ENCODE measurements at places on chromosomes 13 and 19. TPM values are rescaled to one million over a fixed set of nuclear protein-coding genes. Genes with fewer than 3 reads are reported as not detected.

- H3K27me3 ChIP-seq = no peaks in the 10 kb centered on the region
- H3K27ac ChIP-seq = no peak overlapping the region
- no peaks in the 10 kb centered on the region for H3K36me3 ChIP-seq
- H3K4me3 ChIP-seq = no peak overlapping the region
- H3K4me1 ChIP-seq = no peaks in the 10 kb centered on the region
These were observed 78.5 kb upstream of the PCDH8 start for GRCh38 chr13:52926971-52927370.

- DNase-seq = no peak
- no peaks in the 10 kb centered on the region for H3K27me3 ChIP-seq
- H3K4me3 ChIP-seq = no peak overlapping the region
- no peaks in the 10 kb centered on the region for H3K36me3 ChIP-seq
These were observed 26.6 kb upstream of the SLC35E1 start for GRCh38 chr19:16598848-16599247.

DNA sequence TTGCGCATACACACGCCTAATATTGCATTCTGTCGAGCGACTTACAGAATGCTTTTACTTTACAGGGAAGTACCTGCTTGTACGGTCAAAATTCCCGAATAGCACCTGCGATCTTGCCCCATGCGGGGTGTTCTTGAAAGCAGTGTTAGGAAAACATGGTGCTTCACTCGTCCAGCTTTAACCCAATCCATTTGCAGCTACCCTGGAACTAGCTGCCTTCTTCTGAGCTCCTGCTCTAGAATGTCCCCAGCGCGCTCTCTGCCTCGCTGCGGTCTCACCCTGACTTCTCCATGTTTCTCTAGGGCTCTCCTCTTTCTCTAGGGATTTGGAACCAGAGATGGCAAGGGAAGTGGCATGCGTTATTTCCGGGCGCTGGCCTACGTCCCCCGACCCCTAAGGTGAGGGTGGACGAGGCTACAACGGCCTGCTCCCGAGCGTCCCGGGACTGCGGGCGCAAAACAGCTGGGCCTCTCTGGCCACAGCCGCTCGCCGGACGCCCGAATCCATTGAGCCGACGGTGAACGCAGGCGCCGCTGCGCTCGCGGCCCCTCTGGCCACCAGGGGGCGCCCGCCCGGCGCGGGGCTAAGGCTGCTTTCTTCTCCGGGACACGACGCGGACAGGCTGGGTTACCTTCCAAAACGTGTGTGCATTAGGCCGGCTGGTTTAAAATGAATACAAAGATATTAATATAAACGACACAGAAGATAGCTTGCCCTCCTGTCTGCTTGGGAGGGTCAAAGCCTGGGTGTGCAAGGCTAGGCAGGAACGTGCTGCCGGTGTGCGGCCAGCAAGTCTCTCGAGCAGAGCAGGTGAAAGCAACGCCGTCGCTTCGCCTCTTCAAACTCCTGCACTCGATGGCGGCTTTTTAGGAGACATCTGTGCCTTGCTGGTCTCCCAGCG, 1.8 kb upstream of the SPRY2 start:
- no peaks in the 10 kb centered on the region for H3K36me3 ChIP-seq
- H3K27me3 ChIP-seq = no peaks in the 10 kb centered on the region
- H3K27ac ChIP-seq = peak overlapping the region; percentile 95
- H3K4me3 ChIP-seq = peak overlapping the region; percentile 40

- no peaks in the 10 kb centered on the region for H3K4me1 ChIP-seq
- no peak overlapping the region for H3K4me3 ChIP-seq
- H3K27me3 ChIP-seq = no peaks in the 10 kb centered on the region
These were observed 3.5 kb downstream of the KCNN4 start for GRCh38 chr19:43777163-43777695.

DNA sequence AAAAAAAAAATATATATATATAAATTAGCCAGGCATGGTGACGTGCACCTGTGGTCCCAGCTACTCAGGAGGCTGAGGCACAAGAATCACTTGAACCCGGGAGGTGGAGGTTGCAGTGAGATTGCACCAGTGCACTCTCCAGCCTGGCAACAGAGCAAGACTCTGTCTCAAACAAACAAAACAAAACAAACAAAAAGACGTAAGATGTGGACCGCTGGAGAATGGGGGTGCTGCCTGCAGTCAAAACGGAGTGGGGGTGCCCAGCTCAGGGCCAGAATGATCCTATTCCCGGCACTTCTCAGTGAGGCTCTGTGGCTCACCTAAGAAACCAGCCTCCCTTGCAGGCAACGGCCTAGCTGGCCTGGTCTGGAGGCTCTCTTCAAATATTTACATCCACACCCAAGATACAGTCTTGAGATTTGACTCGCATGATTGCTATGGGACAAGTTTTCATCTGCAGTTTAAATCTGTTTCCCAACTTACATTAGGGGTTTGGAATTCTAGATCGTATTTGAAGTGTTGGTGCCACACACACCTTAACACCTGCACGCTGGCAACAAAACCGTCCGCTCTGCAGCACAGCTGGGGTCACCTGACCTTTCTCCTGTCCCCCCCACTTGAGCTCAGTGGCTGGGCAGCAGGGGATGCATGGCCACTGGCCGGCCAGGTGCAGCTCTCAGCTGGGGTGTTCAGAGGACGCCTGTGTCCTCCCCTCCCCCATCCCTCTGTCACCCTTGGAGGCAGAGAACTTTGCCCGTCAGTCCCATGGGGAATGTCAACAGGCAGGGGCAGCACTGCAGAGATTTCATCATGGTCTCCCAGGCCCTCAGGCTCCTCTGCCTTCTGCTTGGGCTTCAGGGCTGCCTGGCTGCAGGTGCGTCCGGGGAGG, at the start of gene F7:
Gene F7 (plus strand): TSS at position 760 of the 889 bp plus-strand sequence. CDS start 51 bp downstream, at position 811.
- H3K4me3 ChIP-seq = no peak within 1 kb of the TSS
- H3K27me3 ChIP-seq = peaks cover 7% of the 10 kb centered on the region
- no peak within 1 kb of the TSS for H3K27ac ChIP-seq
- H3K36me3 ChIP-seq = no peaks in the 10 kb centered on the region
- no peaks in the 10 kb centered on the region for H3K4me1 ChIP-seq

- no peaks in the 10 kb centered on the region for H3K27me3 ChIP-seq
- peak; percentile 40 for DNase-seq
- H3K4me3 ChIP-seq = no peak overlapping the region
- no peak overlapping the region for H3K27ac ChIP-seq
- no peaks in the 10 kb centered on the region for H3K36me3 ChIP-seq
These were observed 54.1 kb downstream of the DNAJC15 start for GRCh38 chr13:43077461-43077860.

- H3K27ac ChIP-seq = no peak overlapping the region
- H3K27me3 ChIP-seq = no peaks in the 10 kb centered on the region
- DNase-seq = peak; percentile 12
- no peak overlapping the region for H3K4me3 ChIP-seq
- H3K4me1 ChIP-seq = no peaks in the 10 kb centered on the region
These were observed 10.4 kb downstream of the SETDB2 start for GRCh38 chr13:49454388-49455006.

- peaks cover 8% of the 10 kb centered on the region for H3K4me1 ChIP-seq
- H3K4me3 ChIP-seq = no peak overlapping the region
- no peak overlapping the region for H3K27ac ChIP-seq
- H3K27me3 ChIP-seq = no peaks in the 10 kb centered on the region
- H3K36me3 ChIP-seq = no peaks in the 10 kb centered on the region
These were observed 185.7 kb downstream of the ABCC4 start for GRCh38 chr13:95115525-95115924.

GRCh38 chr13:100895651-100896050, 221.1 kb upstream of the TMTC4 start:
- H3K27me3 ChIP-seq = no peaks in the 10 kb centered on the region
- no peak for DNase-seq
- H3K27ac ChIP-seq = no peak overlapping the region
- H3K4me1 ChIP-seq = no peaks in the 10 kb centered on the region

DNA sequence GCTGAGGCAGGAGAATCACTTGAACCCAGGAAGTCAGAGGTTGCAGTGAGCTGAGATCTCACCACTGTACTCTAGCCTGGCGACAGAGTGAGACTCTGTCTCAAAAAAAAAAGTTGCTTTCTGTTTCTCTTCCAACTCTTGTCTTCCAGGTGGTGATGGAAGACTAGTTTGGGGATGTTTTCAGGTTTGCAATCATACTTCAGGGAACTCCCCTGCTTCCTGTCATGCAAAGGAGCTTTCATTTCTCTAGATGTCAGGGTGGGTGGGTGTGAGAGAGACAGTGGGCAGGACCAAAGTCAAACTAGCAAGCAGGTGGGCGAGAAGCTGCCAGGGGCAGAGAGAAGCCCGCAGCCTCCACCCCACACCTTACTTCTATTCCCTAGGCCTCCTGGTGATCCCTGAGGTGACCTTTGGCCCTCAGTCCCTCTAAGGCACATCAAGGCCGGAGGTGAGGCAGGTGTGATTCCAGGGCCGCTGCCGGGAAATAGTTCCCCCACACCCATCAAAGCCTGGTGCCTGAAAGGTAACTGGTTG, 25.7 kb downstream of the CCNE1 start:
- no peak overlapping the region for H3K4me3 ChIP-seq
- peaks cover 14% of the 10 kb centered on the region for H3K27me3 ChIP-seq
- no peaks in the 10 kb centered on the region for H3K36me3 ChIP-seq
- no peak for DNase-seq
- peaks cover under 1% of the 10 kb centered on the region for H3K4me1 ChIP-seq

DNA sequence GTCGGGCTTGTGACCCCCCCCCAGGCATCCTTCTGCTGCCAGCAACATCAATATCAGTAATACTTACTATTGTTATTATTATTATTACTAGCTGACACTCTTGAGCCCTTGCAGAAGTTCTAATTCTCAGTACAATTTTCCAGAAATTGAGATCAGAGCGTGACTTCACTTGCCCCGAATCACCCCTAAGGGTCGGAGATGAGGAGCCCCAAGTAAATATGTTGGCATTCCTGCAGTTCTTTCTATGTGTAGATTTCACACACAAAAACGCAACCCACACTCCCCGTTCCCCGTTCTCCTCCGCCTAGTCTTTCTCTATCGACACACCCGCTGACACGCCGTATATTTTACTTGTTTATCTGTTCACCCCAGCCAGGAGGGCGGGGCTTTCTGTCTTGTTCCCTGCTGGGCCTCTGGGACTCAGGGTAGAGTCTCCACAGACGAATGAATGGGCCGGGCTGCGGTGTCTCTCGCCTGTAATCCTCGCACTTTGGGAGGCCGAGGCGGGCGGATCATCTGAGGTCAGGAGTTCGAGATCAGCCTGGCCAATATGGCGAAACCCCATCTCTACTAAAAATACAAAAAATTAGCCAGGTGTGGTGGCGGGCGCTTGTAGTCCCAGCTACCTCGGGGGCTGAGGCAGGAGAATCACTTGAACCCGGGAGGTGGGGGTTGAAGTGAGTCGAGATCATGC, 14.7 kb downstream of the TLE5 start:
- H3K4me3 ChIP-seq = no peak overlapping the region
- H3K27me3 ChIP-seq = no peaks in the 10 kb centered on the region
- DNase-seq = peak; percentile 97
- H3K4me1 ChIP-seq = no peaks in the 10 kb centered on the region

DNA sequence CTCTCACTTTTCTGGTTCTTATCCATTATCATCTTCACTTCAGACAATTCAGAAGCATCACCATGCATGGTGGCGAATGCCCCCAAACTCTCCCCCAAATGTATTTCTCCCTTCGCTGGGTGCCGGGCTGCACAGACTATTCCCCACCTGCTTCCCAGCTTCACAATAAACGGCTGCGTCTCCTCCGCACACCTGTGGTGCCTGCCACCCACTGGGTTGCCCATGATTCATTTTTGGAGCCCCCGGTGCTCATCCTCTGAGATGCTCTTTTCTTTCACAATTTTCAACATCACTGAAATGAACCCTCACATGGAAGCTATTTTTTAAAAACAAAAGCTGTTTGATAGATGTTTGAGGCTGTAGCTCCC, 2.8 kb upstream of the F10 start:
- H3K36me3 ChIP-seq = no peaks in the 10 kb centered on the region
- H3K27me3 ChIP-seq = peaks cover 4% of the 10 kb centered on the region
- no peak overlapping the region for H3K4me3 ChIP-seq
- H3K4me1 ChIP-seq = no peaks in the 10 kb centered on the region
- DNase-seq = no peak

DNA sequence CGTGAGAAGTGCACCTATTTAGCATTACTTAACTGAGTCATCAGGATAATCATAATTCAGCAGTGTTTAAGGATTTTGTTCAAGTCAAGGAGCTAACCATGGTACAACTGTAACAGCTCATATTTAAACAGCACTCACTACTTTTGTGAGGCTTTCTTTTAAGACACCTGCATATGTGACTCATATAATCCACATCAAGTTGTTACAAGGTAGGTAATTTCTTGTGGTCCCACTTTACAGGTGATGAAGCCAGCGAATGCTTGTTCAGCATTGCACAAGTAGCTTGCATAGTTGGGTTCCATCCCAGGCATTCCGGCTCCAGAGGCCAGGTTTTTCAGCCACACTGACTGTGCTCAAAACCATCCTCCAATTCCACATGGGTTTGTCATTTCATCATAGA, 569.2 kb downstream of the MYO16 start:
- no peaks in the 10 kb centered on the region for H3K4me1 ChIP-seq
- H3K36me3 ChIP-seq = no peaks in the 10 kb centered on the region
- H3K4me3 ChIP-seq = no peak overlapping the region
- H3K27ac ChIP-seq = no peak overlapping the region
- no peaks in the 10 kb centered on the region for H3K27me3 ChIP-seq
- no peak for DNase-seq

GRCh38 chr13:98918771-98919170, 59.1 kb downstream of the DOCK9 start:
- H3K4me3 ChIP-seq = no peak overlapping the region
- H3K4me1 ChIP-seq = peaks cover 3% of the 10 kb centered on the region
- H3K27me3 ChIP-seq = no peaks in the 10 kb centered on the region
- no peaks in the 10 kb centered on the region for H3K36me3 ChIP-seq

GRCh38 chr19:48943081-48943480, 9.6 kb downstream of the DHDH start:
- no peak overlapping the region for H3K27ac ChIP-seq
- no peak for DNase-seq
- no peaks in the 10 kb centered on the region for H3K4me1 ChIP-seq
- no peak overlapping the region for H3K4me3 ChIP-seq
- no peaks in the 10 kb centered on the region for H3K27me3 ChIP-seq

DNA sequence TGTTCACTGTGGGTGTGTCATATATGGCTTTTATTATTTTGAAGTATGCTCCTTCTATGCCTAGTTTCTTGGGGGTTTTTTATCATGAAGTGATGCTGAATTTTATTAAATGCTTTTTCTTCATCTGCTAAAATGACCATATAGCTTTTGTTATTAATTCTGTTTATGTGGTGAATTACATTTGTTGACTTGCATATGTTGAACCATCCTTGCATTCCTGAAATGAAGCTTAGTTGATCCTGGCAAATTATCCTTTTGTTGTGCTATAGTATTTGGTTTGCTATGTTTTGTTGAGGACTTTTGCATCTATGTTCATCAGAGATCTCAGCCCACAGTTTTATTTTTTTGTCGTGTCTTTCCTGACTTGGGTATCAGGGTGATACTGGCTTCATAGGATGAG, 12.1 kb downstream of the GPC6 start:
- no peak for DNase-seq
- no peaks in the 10 kb centered on the region for H3K4me1 ChIP-seq
- H3K36me3 ChIP-seq = no peaks in the 10 kb centered on the region

GRCh38 chr13:90872491-90873025, 474.9 kb upstream of the MIR17HG start:
- H3K27ac ChIP-seq = no peak overlapping the region
- no peaks in the 10 kb centered on the region for H3K27me3 ChIP-seq
- H3K4me3 ChIP-seq = no peak overlapping the region

C2CD4C gene
- 0.88 TPM for total RNA-seq

ZNF729 gene
- not detected for total RNA-seq

IGFL4 gene
- not detected for total RNA-seq

DKKL1 gene
- total RNA-seq = 0.95 TPM

CYP2B6 gene
- 1.2 TPM for total RNA-seq

RNF113B gene
- total RNA-seq = not detected

CCDC61 gene
- 7.8 TPM for total RNA-seq

FFAR1 gene
- total RNA-seq = 0.49 TPM

C13orf46 gene
- total RNA-seq = 11.3 TPM

MAN2B1 gene
- 38.7 TPM for total RNA-seq

ATP12A gene
- 0.40 TPM for total RNA-seq

Data from lung (tissue), 17 donors.